ENCODE measurements at places on chromosomes 7 and 10.

GRCh38 chr7:47931005-47932004, 17.0 kb downstream of the PKD1L1 start:
- DNase-seq = no peak

GRCh38 chr10:22620140-22620857, 94.1 kb downstream of the PIP4K2A start:
- no peak for DNase-seq

GRCh38 chr7:1915956-1916600, 246.0 kb downstream of the ELFN1 start:
- no peak for DNase-seq

- DNase-seq = no peak
These were observed 111.9 kb downstream of the TCERG1L start for GRCh38 chr10:131199646-131200045.

- DNase-seq = no peak
These were observed 28.3 kb downstream of the POLL start for GRCh38 chr10:101559596-101560297.

DNA sequence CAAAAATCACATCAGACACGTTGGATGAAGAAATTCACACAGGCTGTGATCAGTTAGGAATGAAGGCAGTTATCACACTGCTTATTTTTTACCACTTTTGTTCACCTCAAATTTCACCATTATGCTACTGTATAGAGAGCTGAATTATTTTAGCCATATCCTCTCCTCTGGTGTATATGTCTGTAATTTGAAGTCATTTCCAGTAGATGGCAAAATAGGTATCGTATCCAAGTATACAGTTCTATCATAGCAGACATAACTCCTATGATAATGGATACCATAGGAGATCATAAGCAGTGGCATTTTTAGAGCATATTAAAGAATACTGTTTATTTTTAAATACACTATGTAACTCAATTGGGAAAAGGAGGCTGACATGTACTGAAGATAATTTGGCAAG, 909.7 kb downstream of the DNAJB9 start:
- no peak for DNase-seq

Measured in activated gamma-delta T cell (primary cell).